ENCODE measurements at places on chromosomes 6 and 20.

- DNase-seq, result no peak
Measured at GRCh38 chr20:21238818-21239536, 64.2 kb upstream of the XRN2 start.

- DNase-seq, result no peak
Measured at GRCh38 chr20:25178563-25179438, 16.7 kb upstream of the ENTPD6 start.

- no peak for DNase-seq
Measured at GRCh38 chr6:41451515-41452163, 94.5 kb upstream of the FOXP4 start.

- no peak for DNase-seq
Measured at GRCh38 chr6:13877051-13877450, 47.7 kb upstream of the RNF182 start.

DNA sequence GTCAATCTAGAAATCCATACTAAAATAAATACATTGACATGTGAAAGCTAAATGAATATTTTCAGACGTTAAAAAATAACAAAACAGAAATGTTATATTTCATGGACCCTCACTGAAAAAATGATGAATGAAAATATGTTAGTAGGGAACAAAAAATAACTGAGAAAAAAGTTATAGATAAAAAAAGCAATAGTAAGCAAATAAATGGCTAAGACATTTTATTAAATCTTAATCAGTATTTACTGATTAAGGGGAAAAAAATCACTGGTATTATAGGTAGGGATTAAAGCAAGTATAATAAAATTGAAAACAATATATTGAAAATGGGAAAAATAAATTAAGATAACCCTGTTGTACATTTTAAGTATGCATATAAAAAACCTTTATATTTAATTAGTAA lies 468.1 kb upstream of the MANEA start:
- no peak for DNase-seq

- DNase-seq, result no peak
Measured at GRCh38 chr6:36968266-36968977, 13.9 kb downstream of the PI16 start.

GRCh38 chr20:38338849-38339520 lies 7.3 kb upstream of the LBP start:
- DNase-seq, result no peak

DNA sequence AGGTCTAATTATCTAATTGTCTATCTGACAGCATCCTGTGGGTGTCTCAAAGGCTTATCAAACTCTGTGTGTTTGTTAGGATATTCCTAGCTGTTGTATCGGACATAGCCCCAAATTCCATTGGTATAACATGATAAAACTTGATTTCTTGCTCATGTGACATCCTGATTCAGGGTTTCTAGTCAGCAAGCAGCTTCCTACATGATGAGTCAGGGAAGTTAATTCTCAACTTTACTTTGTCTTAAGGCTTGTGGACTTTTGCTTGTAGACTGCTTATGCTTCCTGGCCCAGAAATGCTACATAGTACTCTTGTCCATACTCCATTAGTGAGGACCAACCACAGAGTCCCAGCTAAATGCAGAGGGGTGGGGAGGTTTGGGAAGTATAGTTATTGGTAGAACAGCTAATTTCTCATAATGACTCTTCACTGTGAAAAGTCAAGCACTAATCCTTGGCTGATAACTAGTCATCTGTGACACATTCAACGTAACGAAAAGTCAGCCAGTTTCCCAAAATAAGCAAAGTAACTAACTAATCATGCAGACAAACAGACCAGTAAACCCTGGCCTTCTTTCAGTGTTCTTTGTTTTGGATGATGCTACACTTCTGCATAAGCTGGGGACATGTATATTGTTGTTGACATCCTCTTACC lies 25.8 kb downstream of the NKAIN2 start:
- no peak for DNase-seq

DNA sequence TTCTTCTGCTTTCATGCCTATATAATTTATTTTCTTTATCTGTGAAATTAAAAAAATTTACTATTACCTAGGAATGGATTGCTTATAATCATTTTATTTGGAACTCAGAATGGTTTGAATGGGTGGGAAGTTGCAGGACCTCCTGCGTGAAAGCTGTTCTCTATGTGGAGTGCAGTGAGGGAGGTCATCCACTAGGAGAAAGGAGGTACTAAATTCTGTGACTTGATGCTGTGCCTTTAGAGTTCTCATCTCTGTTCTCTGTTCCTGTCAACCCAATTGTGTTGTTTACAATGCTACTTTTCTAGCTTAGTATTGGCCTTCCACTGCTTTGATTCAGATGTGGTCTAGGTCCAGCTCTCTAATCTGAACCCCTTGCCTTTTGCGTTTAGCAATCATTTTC lies 65.0 kb upstream of the HIVEP1 start:
- no peak for DNase-seq

DNA sequence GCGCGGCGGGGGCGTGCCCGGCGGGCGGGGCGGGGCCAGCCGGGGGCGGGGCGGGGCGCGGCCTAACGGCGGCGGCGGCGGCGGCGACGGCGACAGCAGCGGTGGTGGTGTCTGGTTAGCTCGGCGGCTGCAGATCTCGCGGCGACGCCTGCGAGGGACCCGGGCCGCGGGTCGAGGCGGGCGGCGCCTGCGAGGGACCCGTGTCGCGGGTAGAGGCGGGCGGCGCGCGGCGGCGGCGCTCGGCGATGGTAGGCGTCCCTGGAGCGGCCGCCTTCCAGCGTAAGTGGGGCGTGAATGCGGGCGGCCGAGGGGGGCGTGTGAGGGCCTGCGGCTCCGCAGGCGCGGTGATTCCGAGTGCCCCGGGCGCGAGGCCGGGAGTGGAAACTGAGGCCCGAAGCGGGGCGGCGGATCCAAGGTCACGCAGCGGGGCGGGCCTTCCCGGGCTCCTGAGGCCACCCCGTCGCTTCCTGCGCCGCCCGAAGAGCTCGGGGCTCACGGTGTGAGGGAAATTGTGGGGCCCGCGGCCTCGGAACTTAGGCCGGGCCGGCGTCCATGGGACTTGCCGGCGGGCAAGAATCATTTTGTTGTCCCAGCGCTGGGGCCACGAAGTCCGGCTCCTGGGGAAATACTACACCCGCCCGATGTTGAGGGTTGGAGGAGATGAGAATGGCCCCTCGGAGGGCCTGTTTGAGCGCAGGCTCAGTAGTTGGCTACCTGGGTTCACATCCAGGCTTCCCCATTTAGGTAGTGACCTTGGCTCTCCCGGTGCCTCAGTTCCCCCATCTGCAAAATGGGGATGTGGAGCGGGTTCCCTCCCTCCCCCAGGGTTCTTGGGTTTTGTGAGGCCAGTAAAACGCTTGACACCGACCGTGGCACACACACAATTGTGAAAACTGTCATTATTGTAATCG lies at the start of gene CBFA2T2:
Gene CBFA2T2 (plus strand): TSS at position 74 of the 911 bp plus-strand sequence. CDS start 172 bp downstream, at position 246.
- DNase-seq, result no peak

DNA sequence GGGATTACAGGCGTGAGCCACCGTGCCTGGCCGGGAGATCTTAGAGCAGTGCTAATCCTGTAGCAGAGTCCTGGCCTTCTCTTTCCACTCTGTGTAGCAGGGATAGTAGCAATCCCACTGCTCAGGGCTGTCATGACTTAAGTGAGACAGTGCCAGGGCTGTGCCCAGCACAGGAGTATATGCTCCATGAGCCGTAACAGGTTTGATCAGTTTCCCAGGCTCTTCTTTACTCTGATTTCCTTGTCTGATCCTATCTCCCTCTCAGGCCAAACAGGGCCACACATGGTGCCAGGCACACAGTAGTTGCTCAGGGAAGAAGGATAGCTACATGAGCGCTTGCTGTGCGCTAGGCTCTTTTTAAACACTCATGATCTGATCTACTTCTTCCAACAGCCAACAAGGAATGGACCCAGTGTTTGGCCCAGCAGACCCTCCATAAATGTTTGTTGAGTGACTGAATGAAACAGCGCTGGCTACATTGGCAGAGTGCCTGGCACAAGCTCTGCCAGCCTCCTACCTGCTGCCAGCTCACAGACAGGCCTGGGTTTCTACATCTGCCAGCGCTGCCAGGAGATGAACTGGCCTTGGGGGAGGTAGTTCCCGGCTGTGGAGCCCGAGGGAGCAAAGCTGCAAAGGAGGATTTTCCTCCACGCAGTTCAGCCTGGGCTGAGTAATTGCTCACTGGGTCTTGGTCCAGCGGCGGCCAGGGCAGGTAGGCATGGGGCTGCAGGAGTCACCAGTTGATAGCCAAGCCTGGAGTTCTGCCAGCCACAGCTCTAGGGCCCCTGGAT lies 36.9 kb downstream of the SNAI1 start:
- DNase-seq, result no peak

- no peak for DNase-seq
Measured at GRCh38 chr6:44189257-44189656, 27.5 kb upstream of the MYMX start.

- DNase-seq, result no peak
Measured at GRCh38 chr20:16283978-16284377, 289.3 kb downstream of the KIF16B start.

DNA sequence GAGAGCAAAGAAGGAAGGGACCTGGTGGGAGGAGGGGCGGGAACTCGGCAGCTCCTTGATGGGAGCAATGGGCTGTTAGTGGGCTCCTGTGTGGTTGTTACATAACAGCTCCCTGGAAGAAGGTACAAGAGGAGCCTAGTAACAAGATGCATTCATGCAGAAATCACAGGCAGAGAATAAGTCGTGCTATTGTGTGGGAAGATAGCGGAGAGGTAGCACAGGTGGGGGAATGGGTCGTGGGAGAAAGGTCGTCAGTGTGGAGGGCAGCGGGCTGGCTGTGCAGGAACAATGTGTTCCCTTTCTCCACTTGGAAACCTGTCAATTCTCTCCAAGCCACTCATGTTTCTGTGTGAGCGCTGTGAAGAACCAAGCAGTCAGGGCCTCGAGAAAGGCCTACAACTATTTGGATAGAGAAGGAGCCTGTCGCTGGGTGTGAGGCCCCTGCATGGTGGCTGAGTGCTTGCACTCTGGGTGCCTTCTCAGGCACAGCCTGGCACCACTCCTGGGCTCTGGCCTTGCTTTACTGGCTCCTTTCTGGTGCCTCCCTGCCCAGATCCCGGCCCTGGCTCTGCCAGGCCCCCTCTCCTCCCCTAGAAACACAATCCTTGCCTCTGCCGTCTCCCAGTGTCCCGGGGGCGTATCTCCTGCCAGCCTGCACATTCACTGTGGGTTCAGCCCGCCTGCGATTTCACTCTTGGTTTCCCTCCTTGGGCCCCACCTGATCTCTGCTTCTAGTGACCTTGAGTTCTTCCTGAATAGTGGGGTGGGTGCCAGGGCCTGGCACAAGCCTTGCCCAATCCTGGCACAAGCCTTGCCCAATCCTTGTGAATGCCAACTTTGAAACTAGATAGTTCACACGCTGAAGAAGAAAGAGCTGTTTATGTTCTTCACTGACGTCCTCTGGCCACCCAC lies 7.4 kb upstream of the FGD2 start:
- DNase-seq, result no peak

- DNase-seq, result no peak
Measured at GRCh38 chr6:112431803-112432202, 84.7 kb downstream of the RFPL4B start.

GRCh38 chr20:23129266-23129665 lies 43.1 kb upstream of the CD93 start:
- no peak for DNase-seq

DNA sequence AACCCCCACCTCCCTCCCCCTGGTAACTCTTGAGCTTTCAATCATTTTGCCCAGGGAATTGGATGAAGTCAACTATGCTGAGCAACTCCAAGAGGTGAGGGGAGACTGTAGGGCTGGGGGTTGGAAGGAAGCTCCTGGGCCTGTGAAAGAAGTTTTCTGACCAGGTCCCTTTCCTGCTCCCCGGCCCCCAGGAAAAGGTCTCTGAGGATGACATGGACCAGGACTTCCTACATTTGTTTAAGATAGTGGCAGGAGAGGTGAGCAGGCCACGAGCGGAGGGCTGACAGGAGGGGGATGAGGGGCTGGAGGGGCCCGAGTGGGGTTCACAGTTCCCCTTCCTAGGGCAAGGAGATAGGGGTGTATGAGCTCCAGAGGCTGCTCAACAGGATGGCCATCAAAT lies 21.8 kb downstream of the CAPN11 start:
- no peak for DNase-seq

DNA sequence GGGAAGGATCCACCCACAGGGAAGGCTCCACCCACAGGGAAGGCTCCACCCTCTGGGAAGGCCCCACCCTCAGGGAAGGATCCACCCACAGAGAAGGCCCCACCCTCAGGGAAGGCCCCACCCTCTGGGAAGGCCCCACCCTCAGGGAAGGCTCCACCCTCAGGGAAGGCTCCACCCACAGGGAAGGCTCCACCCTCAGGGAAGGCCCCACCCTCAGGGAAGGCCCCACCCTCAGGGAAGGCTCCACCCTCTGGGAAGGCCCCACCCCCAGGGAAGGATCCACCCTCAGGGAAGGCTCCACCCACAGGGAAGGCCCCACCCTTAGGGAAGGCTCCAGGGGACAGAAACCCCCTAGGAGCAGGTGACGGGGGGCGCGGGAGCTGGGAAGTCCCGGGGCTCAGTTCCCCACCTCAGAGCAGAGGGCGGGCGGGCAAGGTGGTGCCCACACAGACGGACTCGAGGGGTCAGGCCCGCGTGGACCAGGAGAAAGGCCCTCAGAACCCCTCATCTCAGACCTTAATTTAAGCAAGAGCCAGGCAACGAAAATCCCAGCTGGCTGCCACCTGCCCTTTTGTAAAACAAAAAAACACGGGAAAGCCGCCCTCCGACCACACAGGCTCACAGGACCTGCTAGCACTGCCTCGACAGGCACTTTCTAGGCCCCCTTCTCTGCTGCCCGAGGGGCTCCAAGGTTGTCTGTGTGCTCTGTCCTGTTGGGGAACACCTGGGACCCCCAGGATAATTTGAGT lies 39.7 kb downstream of the KCNQ2 start:
- DNase-seq, result no peak

DNA sequence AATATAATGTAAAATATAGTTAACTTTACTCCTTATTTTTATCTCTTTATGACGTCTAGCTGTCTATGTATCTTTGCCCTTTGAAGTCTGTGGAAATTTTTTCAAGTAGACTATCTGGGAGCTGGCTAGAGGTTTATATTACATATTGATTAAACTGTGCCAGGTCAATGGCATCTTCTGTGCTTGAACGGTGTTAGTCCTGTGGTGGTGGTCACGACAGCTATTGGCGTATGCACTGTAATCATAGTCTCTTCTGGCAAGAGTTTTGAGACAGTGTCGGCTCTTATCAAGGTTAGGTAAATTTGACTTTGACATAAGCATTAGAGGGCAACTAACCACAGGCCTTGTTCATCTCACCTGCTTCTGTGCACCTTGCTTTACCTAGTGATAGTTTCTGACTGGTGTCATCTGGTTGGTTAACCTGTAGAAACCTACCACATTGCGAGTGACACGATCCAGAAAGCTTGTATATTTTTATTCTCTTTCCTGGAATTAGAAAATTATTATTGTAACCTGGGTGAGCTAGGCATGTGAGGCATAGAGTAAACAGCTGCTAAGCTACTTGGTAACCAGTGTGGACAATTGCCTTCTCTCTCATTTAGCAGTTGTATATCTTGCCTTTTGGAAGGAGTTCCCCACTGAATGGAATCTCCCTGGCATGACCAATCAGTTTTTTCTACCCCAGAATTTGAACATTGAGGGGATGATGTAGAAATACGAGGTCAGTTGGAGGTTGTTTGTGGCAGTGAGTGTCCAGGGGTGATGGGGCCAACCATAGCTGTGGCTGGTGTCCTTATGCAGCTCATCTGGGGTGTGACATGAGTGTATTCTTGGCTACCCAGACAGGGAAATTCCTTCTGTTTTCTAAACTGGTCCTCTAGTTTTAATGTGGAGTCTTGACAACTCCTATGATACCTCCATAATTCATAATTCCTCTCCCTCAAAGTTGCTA lies 45.9 kb downstream of the SH3BGRL2 start:
- no peak for DNase-seq

Data from stimulated activated CD4-positive, alpha-beta T cell treated with anti-CD3 and anti-CD28 coated beads, Interleukin-1b, Interleukin-23, amount 100 ng/mL, for 1 hour (primary cell).